ENCODE measurements at places on chromosomes 6 and 20.

- peak; percentile 16 for DNase-seq
Observed at GRCh38 chr6:98833307-98834059, 891 bp upstream of the POU3F2 start.

DNA sequence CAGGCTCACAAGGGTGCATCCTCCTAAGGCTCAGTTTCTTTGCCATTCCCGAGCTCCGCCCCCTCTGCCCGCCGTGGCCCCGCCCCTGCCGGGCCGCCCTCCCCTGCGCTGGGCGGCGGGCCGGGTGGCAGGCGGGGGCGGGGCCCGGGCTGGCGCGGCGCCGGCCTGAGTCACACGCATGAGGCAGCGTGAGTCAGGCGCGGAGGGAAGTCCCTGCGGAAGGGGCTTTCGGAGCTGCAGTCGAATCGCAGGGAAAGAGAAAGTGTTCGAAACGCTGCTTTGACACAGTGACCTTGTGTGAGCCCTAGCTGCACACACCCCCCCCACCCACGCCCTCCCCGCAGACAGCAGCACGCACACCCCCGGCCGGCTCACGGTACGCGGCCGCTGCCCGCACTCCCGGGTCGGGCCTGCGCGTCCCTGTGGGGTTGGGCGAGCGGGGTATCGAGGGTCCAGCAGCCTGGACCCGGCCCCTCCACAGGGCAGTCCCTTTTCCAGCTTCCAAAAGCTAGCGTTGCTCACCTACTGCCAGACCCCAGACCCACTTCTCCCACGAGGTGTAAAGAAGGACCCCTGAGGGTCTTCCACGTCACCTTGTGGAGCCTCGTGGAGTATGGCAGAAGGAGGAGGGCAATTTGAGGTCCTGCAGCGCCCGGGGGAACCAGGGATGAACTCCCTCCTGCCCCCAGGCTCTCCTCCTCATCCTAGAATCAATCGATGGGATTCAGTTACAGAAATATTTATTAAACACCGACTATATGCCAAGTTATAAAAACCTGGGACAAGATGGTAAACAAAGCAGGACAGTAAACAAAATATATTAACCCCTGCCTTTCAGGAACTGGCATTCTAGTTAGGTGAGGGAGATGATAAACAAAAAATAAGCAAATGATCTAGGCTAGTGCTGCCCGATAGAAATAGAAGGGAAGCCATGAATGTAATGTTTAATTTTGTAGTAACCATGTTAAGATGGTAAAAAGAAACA, 12.4 kb upstream of the HMGA1 start:
- DNase-seq: peak; percentile 94

- peak; percentile 77 for DNase-seq
Observed at GRCh38 chr6:30844118-30844535, 40.2 kb upstream of the DDR1 start.

GRCh38 chr6:13362412-13362811, 34.1 kb upstream of the TBC1D7 start:
- DNase-seq: peak; percentile 39

GRCh38 chr6:22222469-22222868, 74.4 kb downstream of the PRL start:
- DNase-seq: peak; percentile 29

DNA sequence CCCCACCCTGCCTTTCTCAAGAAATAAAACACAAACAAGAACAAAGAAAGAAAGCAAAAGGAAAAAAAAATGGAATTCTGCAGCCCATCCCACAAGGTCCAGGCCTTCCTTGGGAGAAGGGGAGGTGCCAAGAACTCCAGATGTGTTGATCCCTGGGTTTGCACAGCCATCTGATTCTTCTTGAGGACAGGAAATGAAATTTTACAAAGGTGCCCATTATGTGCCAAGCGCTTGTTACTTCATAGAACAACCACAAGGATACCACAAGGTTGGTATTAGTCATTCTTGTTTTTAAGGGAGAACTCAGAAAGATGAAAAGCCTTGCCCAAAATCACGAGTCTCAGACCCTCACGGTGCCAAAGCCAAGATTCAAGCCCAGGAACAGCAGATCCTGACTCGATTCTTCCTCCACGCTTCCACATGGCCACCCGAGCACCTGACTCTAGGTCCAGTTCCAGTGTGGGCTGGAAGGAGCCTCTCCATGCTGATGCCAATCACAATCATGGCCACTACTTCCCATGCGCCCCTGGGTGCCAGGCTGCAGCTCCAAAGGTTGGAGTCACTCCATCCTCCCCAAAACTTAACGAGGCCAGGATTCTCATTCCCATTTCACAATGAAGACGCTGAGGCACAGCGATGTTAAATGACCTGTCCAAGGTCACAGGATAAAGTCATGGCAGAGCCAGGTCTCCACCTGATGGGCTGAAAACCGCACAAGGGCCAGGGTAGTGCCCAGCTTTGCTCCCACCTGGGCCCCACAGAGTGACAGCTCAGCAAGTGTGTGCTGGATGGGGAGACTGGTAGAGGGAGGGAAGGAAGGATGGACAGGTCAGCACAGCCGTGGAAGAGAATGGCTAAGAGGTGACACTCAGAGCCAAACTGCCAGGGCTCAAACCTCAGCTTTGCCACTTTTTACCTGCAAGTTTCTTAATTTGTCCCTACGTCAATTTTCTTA, 66.7 kb upstream of the TOP1 start:
- DNase-seq: no peak

DNA sequence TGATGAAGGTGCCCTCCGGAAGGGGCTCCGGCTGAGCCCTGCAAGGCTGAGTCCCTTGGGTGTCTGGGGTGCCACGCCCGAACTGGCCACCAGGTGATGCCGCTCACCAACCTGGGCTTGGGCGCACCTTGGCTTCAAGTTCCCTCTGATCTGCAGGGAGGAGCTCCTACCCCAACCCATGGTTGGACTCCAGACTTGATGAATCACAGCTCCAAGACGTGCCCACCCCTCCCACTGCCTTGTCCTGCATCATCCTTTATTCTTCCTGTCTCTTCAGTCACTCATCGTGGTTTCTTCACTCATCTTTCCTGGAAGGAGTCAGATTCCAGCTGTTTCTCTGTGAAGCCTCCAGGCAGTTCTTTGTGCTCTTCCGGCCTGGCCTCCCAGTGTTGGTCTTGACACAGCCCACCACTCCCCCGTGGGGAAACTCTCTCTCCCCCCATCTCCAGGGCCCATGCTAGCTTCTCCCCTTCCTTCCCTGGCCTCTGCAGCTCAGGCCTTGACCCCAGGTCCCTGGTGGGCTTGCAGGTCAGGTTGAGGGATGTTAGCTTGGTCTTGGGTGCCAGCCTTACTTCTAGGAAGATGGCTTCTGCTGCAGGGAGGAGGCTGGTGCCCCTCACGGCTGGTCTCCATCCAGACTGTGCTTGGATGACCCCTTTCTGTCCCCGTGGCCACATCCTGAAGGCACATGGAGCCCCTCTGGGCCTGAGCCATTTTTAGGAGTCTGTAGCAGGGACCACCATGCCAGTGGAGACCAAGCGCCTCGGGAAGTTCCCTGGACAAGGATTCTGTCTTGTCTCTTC, 2.6 kb upstream of the ZBP1 start:
- peak; percentile 78 for DNase-seq

DNA sequence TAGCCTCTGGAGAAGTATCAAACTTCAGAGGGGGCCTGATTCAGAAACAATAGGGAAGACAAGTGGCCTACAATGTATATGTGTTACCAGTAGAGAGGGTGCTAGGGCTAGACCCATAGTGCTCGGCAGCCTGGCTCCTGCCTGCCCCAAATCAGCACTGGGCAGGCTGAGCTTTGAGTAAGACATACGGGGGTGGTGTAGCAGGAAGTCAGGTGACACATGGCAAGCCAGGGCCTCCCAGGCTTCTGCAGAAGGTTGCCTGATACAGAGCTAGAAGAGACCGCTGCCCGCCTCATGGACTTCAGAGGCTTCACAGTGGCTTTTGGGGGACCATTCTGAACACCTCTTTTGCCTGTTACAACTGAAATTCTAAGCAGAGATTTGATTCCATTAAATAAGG, 43.4 kb downstream of the RALY start:
- DNase-seq: no peak

- DNase-seq: peak; percentile 77
Observed at GRCh38 chr6:28488916-28489365, 26.7 kb downstream of the GPX6 start.

DNA sequence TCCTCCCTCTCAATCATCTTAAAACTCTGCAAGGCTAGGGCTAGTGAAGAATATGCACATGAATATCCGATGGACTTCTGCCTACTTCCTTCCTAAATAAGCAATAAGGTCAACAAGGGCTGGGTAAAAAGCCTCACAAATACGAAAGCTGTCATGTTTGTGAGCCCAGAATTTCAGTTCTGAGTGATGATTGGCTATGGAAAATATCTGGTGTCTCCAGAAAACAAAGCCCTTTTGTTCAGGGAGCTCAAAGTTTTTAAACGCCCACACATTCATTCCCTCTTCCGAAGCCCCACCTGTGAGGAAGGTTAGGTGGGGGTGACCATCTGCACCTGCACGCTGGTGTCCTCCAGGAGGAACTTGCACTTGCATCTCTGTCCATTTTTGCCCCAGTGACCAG, 126.9 kb upstream of the ARMC2 start:
- DNase-seq: no peak

GRCh38 chr6:145380186-145380585, 355.1 kb downstream of the EPM2A start:
- DNase-seq: no peak

DNA sequence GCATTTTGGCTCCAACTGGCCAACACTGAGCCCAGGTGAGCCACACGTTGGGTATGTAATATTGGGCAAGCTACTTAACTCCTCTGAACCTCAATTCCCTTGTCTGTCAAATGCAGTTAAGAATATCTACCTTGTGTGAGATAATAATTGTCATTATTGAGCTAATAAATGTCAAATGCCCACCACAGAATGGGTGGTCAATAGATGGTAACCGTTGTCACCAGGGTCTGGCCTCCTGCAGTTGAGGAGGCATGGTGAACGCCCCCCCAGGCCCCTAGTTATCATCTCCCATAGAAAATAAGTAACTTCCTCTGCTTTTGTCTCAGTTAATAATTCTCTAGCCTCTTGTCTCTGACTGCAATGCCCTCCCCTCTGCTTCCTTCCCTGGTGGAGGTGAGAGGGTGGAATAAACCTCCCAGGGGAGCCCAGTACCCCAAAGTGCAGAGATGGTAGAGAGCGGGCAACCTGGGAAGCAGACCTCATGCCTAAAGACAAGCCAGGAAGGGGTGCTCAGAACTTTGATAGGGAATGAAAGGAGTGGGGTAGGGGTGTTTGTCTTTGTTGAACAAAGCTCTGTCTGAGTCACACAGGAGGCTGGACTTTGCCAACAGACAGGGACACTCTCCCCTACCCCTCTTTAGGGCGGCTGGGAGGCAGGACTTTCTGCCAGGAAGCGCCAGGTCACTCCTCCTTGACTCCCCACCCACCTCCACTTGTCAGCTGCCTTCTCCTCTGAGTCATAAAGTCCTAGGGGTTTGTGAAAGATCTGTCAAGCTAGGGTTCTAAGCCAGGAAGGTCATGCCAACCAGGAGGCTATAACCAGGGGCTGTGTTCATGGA, 1.3 kb upstream of the UNC5CL start:
- DNase-seq: peak; percentile 14

DNA sequence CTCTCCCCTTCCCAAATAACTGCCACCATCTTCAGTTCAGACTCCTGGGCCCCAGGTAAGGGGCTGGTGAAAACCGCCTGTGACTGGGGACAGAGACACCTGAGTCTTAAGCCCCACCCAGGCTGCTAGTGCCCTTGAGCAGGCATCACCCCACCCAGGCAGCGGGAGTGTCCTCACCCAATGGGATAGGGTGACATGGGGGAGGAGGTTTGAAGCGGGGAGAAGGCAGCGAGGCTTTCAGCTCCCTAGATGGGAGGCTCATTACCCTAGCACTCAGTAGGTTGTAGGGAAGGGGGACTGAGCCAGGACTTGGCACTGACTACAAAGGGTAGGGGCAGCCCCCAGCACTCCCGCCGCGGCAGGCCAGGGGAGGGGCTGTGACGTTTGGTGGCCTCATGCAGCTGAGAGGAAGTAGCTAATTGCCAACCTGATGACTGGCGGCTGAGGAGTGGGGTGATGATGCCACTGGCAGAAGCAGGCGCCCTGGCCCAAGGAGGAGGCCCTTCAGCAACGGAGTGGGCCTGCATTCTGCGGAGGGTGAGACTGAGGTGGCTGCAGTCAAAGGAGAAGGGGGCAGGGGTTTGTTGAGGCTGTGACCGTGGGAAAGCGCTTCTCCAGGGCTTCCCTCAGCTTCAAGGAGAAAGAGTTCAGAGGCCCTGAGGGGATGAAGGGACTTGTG, 126.9 kb downstream of the MRPL14 start:
- DNase-seq: no peak

GRCh38 chr6:69957985-69958559, 91.7 kb downstream of the COL19A1 start:
- no peak for DNase-seq

DNA sequence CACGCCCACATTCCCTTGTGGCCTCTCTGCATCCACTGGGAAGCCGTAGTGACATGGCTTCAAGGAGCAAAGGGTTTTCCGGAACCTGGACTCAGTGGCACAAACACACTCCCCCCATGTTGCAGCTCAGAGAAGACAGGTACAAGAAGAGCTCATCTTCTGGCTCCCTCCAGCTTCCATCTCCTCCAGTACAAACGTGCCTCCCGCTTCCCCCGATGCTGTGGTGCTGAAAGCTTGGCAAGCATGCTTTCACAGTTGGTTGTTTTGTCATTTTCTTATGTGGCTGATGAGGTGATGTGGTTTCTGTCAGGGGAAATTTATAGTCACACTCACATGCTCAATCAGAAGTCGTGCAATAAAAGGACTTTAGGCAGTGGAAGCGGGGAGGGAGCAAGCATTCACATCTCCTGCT, 258.5 kb downstream of the KIF16B start:
- DNase-seq: no peak

- peak; percentile 27 for DNase-seq
Observed at GRCh38 chr20:34316196-34316814, 13.2 kb upstream of the AHCY start.

GRCh38 chr20:58012731-58013510, 215.5 kb downstream of the ANKRD60 start:
- no peak for DNase-seq

- no peak for DNase-seq
Observed at GRCh38 chr20:44745598-44746366, at the start of gene KCNK15. Gene KCNK15 (plus strand): TSS chr20:44745865. CDS start chr20:44745911, 46 bp downstream.

GRCh38 chr20:14264869-14265268, 72.5 kb downstream of the FLRT3 start:
- DNase-seq: peak; percentile 39

GRCh38 chr6:133997267-133997666, 44.2 kb downstream of the TBPL1 start:
- no peak for DNase-seq

GRCh38 chr6:112560651-112561050, 213.5 kb downstream of the RFPL4B start:
- DNase-seq: no peak

DNA sequence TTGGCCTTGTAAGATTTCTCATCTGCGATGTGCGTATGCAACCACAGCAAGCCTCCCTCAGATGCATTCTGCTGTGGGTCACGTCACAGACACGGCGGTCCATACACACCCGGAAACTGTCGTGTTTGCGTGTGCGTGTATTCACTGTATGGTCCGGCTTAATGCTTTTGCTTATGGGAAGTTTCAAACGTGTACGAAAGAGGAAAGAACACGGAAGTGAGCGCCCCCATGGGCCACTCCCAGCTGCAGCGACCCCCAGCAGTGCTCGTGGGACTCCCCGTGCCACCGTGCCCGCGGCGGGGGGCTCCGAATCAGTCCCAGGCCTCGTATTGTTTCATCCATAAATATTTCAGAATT, 10.2 kb downstream of the DLL1 start:
- DNase-seq: no peak

Measured in fibroblast of skin of right quadriceps (primary cell).